ENCODE measurements at places on chromosomes 1 and 21.

- no peak within 1 kb of the TSS for H3K27ac ChIP-seq
- DNase-seq, result no peak
- peaks cover 11% of the 10 kb centered on the region for H3K27me3 ChIP-seq
- H3K36me3 ChIP-seq, result no peaks in the 10 kb centered on the region
These were observed at the start of gene PLEKHG5 for GRCh38 chr1:6491480-6491962. TSS of gene PLEKHG5 (minus strand) at chr1:6491667. CDS start at chr1:6477571, 14,096 bp downstream.

DNA sequence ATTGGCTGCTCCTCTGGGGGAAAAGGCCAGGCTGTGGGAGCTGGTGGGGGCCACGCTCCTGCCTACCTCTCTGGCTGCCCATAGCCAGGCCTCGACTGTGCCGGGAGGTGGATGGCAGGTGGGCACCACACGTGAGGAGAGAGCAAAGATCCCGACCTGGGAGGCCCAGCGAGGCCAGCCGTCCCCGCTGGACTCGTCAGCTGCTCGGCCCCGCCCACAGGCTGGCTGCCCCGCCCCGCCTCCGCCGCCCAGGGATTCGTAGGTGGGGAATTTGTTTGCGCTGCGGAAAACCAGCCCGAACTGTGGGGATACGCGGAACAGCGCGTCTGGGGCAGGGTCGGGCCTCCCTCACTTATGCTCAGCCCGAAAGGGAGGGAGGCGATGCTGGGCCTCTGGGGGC is 31.7 kb downstream of the TP73 start:
- H3K4me1 ChIP-seq, result peaks cover 19% of the 10 kb centered on the region
- H3K36me3 ChIP-seq, result no peaks in the 10 kb centered on the region
- H3K4me3 ChIP-seq, result no peak overlapping the region
- no peak for DNase-seq

GRCh38 chr1:241396747-241397681 is 40.0 kb upstream of the RGS7 start:
- DNase-seq, result no peak
- peaks cover 2% of the 10 kb centered on the region for H3K36me3 ChIP-seq
- no peak overlapping the region for H3K27ac ChIP-seq
- no peak overlapping the region for H3K4me3 ChIP-seq
- H3K27me3 ChIP-seq, result peaks cover 1% of the 10 kb centered on the region

DNA sequence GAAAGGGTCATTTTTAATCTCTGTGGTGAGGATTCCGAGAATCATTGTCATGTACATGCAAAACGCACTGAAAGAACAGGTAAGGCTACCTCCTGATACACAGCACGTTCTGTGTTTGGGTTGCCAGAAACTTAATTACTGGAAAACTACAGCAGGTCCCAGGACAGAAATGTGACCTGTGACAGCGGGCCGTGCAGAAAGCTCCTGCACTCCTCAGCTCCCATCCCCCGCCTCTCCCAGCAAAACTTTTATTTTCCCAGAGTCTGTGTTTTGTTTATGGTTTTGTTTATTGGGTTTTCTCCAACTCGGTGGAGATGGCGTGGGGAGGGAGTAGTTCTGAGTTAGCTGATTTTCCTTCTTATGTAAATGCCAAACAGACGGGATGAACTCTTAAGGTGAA is 44.7 kb downstream of the SLC44A3 start:
- DNase-seq, result no peak
- H3K4me1 ChIP-seq, result no peaks in the 10 kb centered on the region
- no peak overlapping the region for H3K4me3 ChIP-seq
- no peaks in the 10 kb centered on the region for H3K27me3 ChIP-seq
- H3K27ac ChIP-seq, result no peak overlapping the region

- H3K27me3 ChIP-seq, result peaks cover 8% of the 10 kb centered on the region
- DNase-seq, result no peak
- H3K4me3 ChIP-seq, result no peak overlapping the region
- peaks cover 1% of the 10 kb centered on the region for H3K36me3 ChIP-seq
- H3K4me1 ChIP-seq, result no peaks in the 10 kb centered on the region
- no peak overlapping the region for H3K27ac ChIP-seq
These were observed 45.5 kb upstream of the KCNJ15 start for GRCh38 chr21:38211321-38211720.

DNA sequence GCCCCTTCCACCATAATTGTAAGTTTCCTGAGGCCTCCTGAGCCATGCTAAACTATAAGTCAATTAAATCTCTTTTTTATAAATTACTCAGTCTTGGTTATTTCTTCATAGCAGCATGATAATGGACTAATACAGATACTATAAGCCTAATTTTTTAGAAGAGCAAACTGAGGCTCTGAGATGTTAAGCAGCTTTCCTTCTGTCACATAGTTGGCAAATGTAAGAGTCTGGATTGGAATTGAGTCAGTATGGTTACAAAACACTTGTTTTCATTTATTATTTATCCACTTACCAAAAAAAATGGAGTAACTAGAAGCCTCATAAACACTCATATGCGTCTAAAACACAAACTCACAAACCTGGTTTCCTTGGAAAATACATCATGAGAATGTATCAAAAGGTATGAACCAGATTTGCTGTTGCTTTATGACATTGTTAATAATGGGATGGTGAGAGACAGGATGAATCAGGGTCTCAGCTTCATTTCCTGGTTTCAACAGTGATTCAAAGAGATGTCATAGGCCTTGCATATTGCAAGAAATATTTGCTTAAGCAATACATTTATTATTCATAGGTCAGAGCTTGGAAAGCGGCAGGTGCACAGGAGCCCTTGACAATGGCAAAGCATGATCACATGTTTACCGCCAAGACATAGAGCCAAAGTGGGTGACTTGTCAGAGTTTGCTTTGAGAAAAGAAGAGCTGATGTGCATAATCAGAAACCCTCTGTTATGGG is 221.5 kb downstream of the GRIK1 start:
- peaks cover 6% of the 10 kb centered on the region for H3K27me3 ChIP-seq
- H3K4me3 ChIP-seq, result no peak overlapping the region
- no peak for DNase-seq
- H3K4me1 ChIP-seq, result no peaks in the 10 kb centered on the region
- no peak overlapping the region for H3K27ac ChIP-seq

GRCh38 chr1:61190618-61191432 is 108.5 kb downstream of the NFIA start:
- peaks cover 4% of the 10 kb centered on the region for H3K27me3 ChIP-seq
- no peak overlapping the region for H3K4me3 ChIP-seq
- H3K4me1 ChIP-seq, result no peaks in the 10 kb centered on the region

GRCh38 chr1:116981521-116982037 is 20.0 kb upstream of the CD101 start:
- H3K27me3 ChIP-seq, result peaks cover 10% of the 10 kb centered on the region
- no peaks in the 10 kb centered on the region for H3K4me1 ChIP-seq
- DNase-seq, result no peak
- no peak overlapping the region for H3K4me3 ChIP-seq
- H3K27ac ChIP-seq, result no peak overlapping the region
- H3K36me3 ChIP-seq, result no peaks in the 10 kb centered on the region

DNA sequence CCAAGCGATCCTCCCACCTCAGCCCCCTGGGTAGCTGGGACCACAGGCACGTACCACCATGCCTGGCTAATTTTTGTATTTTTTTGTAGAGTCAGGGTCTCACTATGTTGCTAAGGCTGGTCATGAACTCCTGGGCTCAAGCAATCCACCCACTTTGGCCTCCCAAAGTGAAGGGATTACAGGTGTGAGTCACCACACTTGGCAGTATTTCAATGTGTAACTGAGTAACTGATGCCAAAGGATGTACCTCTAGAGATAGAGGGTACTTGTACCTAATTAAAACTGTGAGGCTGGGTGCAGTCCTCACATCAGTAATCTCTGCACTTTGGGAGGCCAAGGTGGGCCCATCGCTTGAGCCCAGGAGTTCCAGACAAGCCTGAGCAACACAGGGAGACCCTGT is 258.7 kb upstream of the DMRTA2 start:
- H3K4me1 ChIP-seq, result no peaks in the 10 kb centered on the region
- H3K4me3 ChIP-seq, result no peak overlapping the region
- no peaks in the 10 kb centered on the region for H3K27me3 ChIP-seq
- peaks cover 3% of the 10 kb centered on the region for H3K36me3 ChIP-seq

DNA sequence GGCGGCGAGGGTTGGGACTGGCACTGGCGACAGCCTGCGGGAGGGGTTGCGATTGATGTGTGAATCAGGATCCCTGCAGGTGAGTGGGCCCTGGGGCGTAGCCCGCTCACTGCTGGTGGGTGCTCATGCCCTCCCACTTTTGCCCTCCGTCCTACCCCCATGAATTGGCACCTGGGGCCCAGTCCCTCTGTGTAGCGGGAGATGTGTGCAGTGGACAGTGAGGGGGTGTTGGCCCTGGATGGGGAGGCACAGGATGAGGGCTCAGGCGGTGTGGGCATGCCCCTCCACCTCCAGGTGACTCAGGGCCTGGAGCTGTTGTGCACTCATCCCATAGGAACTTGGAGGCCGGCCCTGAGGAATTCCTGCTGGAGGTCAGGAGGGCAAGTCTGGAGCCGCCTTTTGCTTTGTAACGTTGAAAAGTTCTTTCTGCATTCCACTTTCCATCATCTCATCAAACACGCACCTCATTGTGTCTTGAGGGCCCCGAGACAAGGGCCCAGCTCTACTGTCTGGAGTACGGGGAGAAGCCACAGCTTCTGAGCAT is 3.0 kb downstream of the PEAR1 start:
- DNase-seq, result no peak
- H3K4me1 ChIP-seq, result no peaks in the 10 kb centered on the region
- peaks cover 26% of the 10 kb centered on the region for H3K27me3 ChIP-seq
- H3K27ac ChIP-seq, result no peak overlapping the region
- no peaks in the 10 kb centered on the region for H3K36me3 ChIP-seq
- no peak overlapping the region for H3K4me3 ChIP-seq

- no peaks in the 10 kb centered on the region for H3K27me3 ChIP-seq
- peaks cover 7% of the 10 kb centered on the region for H3K4me1 ChIP-seq
- H3K4me3 ChIP-seq, result no peak overlapping the region
- no peak for DNase-seq
- H3K27ac ChIP-seq, result no peak overlapping the region
These were observed 9.2 kb downstream of the SLC35D1 start for GRCh38 chr1:67044631-67045270.

Data from memory B cell (primary cell).